ENCODE measurements at places on chromosomes 1 and 21. TPM values are rescaled to one million over a fixed set of nuclear protein-coding genes. Genes with fewer than 3 reads are reported as not detected.

The ARHGAP29 gene
- total RNA-seq, result 45.3 TPM

The HFM1 gene
- 0.83 TPM for total RNA-seq

The SSX2IP gene
- 13.4 TPM for total RNA-seq

The ANXA9 gene
- 0.36 TPM for total RNA-seq

The GJA5 gene
- total RNA-seq, result not detected

The CSRP1 gene
- total RNA-seq, result 1,861 TPM

- H3K27me3 ChIP-seq, result no peaks in the 10 kb centered on the region
- DNase-seq, result peak; percentile 96
- no peaks in the 10 kb centered on the region for H3K36me3 ChIP-seq
- peaks cover 18% of the 10 kb centered on the region for H3K4me1 ChIP-seq
- H3K4me3 ChIP-seq, result no peak overlapping the region
Observed at GRCh38 chr1:7299994-7300393, 471.1 kb upstream of the VAMP3 start.

DNA sequence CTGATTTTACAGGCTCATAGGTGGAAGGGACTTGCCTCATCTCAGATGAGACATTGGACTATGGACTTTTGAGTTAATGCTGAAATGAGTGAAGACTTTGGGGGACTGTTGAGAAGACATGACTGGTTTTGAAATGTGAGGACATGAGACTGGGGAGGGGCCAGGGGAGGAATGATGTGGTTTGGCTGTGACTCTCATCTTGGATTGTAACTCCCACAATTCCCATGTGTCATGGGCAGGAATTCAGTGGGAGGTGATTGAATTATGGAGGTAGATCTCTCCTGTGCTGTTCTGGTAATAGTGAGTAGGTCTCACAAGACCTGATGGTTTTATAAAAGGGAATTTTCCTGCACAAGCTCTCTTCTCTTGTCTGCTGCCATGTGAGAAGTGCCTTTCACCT is 20.8 kb downstream of the SCYL3 start:
- H3K27me3 ChIP-seq, result no peaks in the 10 kb centered on the region
- H3K4me3 ChIP-seq, result no peak overlapping the region
- no peak overlapping the region for H3K27ac ChIP-seq
- 0 out of 2 replicates have a peak, but pooled peaks cover 1% of the 10 kb centered on the region for H3K4me1 ChIP-seq
- H3K36me3 ChIP-seq, result peaks cover 34% of the 10 kb centered on the region

DNA sequence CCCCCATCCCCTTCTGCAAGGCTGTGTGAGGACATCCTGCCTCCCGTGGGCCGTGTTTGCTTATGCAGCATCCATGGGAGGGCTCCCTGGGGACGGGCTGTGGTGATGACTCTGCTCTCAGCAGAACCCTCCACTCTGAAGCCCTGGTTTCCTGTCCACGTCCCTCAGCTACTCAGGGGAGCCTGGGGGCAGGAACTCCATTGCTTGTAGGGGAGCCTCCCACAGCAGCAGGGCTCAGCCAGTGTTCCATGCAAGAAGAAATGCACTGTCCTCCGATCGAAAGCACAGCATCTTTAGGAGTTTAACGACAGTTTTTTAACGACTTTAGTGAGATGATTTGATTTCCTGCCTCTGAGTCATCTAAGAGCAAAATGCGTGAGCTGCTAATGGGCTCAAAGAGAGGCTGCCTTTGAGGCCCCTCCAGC is 8.3 kb upstream of the KCNAB2 start:
- peaks cover 5% of the 10 kb centered on the region for H3K27me3 ChIP-seq
- peak; percentile 34 for DNase-seq
- no peak overlapping the region for H3K4me3 ChIP-seq
- H3K27ac ChIP-seq, result no peak overlapping the region

GRCh38 chr1:29823561-29823960 is 587.2 kb downstream of the PTPRU start:
- H3K27me3 ChIP-seq, result no peaks in the 10 kb centered on the region
- no peak overlapping the region for H3K4me3 ChIP-seq
- H3K36me3 ChIP-seq, result no peaks in the 10 kb centered on the region
- DNase-seq, result no peak

- H3K27ac ChIP-seq, result peak overlapping the region; percentile 54
- peak; percentile 65 for DNase-seq
Observed at GRCh38 chr1:162562470-162562828, 927 bp downstream of the UAP1 start.

GRCh38 chr1:118504867-118505266 is 319.8 kb upstream of the SPAG17 start:
- no peak for DNase-seq
- H3K27ac ChIP-seq, result no peak overlapping the region
- no peaks in the 10 kb centered on the region for H3K27me3 ChIP-seq
- H3K4me3 ChIP-seq, result no peak overlapping the region

DNA sequence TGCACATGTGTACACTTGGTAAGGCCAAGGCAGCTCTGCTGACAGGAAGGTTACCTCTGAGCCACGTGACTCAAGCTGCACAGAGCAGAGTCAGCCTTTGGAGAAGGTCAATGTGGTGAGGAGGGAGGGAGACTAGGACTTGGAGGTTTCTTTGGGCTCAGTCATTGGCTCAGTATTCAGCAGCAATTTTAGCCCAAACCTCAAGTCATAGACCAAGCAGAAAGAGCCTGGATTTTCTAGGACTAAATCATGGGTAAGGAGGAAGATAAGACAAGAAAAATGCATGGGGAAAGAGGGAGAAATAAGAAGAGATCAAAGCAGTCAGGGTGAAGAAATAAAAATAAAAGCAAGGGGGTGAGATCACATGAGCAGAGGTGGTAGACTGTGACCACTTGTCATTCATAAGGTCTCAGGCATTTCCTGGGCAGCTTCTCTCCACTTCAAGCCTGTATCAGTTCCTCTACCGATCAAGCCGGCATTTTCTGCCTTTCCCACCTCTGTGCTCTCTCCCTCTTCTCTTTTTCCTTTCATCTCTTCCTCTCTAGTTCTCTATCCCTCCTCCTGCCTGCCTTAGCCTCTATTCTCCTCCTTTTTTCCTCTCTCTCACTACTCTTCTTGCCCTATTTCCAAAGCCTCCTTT is 51.7 kb upstream of the DUSP10 start:
- peaks cover 9% of the 10 kb centered on the region for H3K4me1 ChIP-seq
- no peak for DNase-seq
- H3K4me3 ChIP-seq, result no peak overlapping the region

- no peaks in the 10 kb centered on the region for H3K4me1 ChIP-seq
- no peaks in the 10 kb centered on the region for H3K36me3 ChIP-seq
- H3K4me3 ChIP-seq, result no peak overlapping the region
- H3K27ac ChIP-seq, result no peak overlapping the region
Observed at GRCh38 chr1:7615138-7615537, 156.0 kb upstream of the VAMP3 start.
